NCI-H1417 (cell line): ENCODE measurements at places on chromosomes 7 and 10.

GRCh38 chr7:34823650-34824258 is 165.7 kb downstream of the NPSR1 start:
- peak; percentile 25 for DNase-seq

DNA sequence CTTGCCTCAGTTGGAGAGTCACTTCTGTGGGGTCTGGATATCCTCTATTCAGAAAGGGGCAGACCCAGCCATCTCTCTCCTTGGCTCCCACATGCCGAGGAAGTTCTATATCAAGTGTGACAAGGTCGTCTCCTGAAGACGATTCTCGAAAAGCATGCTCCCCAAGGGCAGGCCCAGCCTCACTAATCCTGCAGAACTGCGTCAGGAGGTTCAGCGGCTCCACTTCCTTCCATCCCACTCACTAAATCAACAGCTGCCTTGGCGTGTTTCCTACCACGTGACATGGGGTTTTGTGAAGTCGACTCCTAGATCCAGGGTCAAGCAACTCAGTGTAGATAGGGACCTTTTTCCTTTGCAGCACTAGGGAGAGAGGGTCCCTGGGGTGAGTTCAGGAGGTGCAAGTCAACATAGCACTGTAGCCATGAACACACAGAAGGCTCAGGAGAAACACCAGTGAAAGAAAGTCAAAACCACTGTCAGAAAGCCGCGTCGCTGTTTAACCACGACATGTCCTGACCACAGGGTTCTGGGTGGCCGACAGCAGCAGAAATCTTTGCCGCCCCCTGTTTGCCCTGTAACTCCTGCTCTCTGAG is 156.4 kb downstream of the PRPF18 start:
- DNase-seq, result no peak

DNA sequence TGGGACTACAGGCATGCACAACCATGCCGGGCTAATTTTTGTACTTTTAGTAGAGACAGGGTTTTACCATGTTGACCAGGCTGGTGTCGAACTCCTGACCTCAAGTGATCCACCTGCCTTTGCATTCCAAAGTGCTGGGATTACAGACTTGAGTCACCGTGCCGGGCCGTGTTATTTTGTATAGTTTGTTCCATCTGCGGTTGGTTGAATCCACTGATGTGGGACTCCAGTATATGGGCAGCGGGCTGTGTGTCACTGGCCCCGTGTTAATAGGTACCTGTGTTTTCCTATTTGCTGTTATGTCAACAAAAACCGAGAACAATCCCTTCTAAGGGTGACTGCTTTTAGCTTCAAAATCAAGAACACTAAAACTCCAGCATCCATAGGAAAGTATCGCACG is 297.6 kb upstream of the PITRM1 start:
- no peak for DNase-seq

- no peak for DNase-seq
Observed at GRCh38 chr7:125098377-125098970, 168.8 kb upstream of the POT1 start.

DNA sequence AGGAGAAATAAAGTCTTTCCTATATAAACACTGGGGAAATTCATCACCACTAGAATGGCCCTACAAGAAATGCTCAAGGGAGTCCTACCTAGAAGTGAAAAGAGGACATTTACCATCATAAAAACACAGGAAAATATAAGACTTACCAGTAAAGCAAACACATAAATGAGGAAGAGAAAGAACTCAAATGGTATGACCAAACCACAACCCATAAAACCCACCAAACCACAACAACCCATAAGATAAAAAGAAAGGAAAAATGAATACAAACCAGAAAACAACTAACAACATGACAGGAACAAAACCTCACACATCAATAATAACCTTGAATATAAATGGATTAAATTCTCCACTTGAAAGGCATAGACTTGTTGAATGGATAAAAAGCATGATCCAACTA is 71.9 kb upstream of the DIP2C start:
- DNase-seq, result no peak
